ENCODE measurements at places on chromosomes 3 and 15.

DNA sequence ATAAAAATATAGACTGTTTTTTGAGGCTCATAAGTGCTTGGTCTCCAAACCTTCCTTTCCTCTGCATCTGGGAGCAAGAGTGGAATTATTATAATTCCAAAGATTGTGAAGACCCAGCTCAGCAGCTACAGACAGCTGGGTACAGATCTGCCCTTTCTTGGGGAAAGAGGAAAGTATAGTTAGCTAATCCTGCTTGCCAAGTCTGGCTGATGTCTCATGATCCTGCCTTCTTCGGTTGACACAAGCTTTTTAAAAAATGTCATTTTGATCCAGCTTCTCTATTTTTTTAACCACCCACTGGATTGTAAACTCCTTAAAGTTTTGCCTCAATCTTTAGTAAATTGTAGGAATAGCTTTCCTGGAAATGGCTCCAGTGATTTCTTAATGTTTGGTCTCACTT lies 181.1 kb downstream of the LRTM1 start:
- no peak for DNase-seq

DNA sequence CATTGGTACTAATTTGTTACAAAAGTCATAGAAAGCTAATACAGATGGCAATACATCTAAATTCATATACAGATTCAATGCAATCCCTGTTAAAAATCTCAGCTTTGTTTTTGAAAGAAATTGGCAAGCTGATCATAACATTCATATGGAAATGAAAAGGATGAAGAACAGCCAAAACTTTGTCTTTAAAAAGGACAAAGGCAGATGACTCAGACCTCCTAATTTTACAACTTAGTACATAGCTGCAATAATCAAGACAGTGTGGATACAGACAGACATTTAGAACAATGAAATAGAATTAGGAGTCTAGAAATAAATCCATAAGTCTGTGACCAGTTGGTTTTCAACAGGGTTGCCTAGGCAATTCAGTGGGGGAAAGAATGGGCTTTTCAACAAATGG lies 63.3 kb downstream of the AQP9 start:
- DNase-seq, result no peak

DNA sequence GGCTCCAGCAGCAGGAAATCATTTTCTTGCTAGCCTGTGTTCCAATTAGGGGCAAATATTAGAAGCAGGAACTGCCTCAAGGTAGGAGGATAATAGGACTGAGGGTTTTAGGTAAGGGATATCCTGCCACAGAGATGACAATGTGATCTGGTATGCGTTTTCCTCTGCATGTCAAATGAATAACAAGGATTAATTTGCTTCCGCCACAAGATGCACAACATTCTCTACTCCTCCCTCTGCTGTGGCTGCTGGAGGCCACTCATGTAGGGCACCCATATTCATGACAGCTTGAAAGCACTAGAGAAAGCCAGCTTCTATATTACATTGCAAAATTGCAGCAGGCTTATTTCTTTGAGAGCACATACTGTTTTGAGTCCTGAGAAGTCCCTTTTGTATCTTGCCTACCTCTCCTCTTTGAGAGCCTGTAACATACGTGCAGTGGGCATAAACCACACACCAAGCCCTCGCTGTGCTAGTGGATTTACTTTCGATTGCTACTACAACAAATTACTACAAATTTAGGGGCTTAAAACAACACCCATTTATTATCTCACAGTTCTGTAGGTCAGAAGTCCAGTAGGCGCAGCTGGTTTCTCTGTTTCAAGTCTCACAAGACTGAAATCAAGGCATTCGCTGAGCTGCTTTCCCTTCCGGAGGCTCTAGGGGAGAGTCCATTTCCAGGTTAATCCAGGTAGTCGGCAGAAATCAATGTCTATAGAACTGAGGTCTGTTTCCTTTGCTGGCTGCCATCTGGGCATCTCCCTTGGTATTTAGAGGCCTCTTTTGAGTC lies 5.9 kb upstream of the CD47 start:
- DNase-seq, result no peak

DNA sequence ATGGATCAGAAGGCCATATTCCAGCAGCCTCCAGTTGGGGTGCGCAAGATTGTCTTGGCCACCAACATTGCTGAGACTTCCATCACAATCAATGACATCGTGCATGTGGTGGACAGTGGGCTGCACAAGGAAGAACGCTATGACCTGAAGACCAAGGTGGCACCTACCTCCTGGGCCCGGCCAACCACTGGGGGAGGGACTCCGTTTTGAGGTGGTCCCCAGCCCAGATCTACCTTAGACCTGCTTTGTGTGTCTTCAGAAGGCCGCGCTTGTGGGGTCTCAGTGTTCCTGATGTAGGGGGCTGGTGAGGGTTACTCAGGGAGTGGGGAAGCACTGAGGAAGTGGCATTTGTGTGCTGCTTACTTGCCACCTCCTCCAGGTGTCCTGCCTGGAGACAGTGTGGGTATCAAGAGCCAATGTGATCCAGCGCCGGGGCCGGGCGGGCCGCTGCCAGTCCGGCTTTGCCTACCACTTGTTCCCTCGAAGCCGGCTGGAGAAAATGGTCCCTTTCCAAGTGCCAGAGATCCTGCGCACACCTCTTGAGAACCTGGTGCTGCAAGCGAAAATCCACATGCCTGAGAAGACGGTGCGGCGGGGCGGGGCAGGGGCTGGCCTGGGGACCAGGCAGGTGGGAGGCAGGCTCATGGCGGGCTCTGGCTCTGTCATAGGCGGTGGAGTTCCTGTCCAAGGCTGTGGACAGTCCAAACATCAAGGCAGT lies 45.0 kb downstream of the DHX30 start:
- DNase-seq, result no peak
